ENCODE measurements at places on chromosomes 1 and 21. TPM values are rescaled to one million over a fixed set of nuclear protein-coding genes. Genes with fewer than 3 reads are reported as not detected.

The TFAP2E gene
- 0.35 TPM for total RNA-seq

The ADGRL4 gene
- total RNA-seq: 9.5 TPM

The GBP3 gene
- total RNA-seq: 18.3 TPM

The OR2M4 gene
- not detected for total RNA-seq

DNA sequence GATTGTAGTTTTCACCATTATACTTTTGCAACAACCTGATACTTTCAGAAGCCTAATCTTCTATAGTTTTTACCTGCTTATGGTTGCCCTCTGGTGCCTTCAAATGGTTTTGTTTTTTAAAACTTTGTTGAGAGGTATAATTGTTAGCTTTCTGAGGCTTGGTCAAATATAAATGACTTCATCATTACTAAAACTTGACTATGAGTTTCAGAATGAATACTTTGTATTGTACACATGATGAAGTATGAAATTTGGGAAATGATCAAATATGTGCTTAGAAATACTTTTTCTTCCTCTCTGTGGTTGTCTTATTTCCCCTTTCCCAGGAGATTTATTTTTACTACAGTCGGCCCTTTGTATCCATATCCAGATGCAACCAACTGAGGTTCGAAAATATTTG lies 151.8 kb upstream of the B3GALT2 start:
- no peak overlapping the region for H3K4me3 ChIP-seq
- no peak for DNase-seq
- H3K27me3 ChIP-seq: no peaks in the 10 kb centered on the region
- H3K27ac ChIP-seq: peak overlapping the region; percentile 73
- H3K4me1 ChIP-seq: peaks cover 56% of the 10 kb centered on the region

DNA sequence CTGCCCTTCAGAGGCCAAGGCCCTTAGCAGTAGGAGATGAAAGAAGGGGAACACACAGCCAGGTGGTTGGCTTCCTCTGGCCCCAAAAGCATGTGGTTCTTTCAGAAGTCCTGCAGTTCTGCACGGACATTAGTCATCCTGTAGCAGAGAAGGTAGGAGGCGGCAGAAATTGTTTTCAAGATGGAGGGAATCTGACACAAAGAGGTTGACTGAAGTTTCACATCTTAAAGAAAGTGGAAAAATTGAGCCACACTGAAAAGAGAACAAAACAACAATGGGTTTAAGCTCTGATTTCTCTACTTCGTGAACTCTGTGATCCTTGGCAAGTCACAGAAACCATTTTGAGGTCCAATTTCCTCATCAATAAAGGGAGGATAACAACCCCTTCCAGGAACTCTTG lies 125.3 kb upstream of the DNAH14 start:
- no peak overlapping the region for H3K4me3 ChIP-seq
- no peaks in the 10 kb centered on the region for H3K36me3 ChIP-seq
- H3K27ac ChIP-seq: no peak overlapping the region
- peak; percentile 36 for DNase-seq

- H3K36me3 ChIP-seq: no peaks in the 10 kb centered on the region
- DNase-seq: peak; percentile 89
- H3K4me1 ChIP-seq: no peaks in the 10 kb centered on the region
- no peak overlapping the region for H3K27ac ChIP-seq
- H3K4me3 ChIP-seq: no peak overlapping the region
Measured at GRCh38 chr1:53278298-53278725, 40.0 kb upstream of the MAGOH start.

DNA sequence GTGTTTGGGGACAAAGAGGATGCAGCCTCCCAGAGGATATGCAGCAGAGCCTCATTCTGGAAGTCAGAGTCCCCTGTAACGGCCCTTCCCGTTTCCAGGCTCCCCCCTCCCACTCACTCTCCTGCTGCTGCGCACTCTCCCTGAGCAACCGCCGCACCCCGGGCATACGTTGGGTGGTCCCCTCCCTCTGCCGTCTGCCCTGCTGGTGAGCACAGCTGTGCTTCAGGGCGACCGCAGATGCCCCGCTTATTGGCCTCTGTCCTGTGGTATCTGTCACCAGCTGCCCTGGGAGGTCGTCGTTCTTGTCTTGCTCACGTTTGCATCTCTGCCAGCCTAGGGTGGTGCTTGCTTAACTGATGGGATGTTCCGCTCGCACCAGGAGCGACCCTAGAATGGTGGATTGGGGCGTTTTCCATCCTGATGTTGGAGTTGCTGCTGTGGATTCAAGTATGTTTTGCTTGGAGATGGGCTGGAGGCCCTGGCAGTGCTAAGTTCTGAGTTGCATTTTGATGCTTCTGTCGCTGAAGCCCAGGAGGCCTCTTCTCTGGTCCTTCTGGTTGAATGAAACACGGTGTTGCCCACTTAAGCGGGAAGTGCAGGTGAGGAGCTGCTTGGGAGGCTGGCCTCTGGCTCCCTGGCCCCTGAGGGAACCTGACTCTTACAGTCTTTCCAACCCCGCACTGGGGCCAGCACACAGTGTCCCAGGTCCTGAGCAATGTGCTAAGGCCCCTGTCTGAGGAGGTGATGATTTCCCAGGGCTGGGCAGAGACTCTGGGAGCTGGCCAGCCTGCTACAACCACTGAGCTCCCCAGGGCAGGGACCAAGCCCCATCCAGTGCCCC lies 3.2 kb downstream of the TMEM201 start:
- no peaks in the 10 kb centered on the region for H3K36me3 ChIP-seq
- peaks cover 21% of the 10 kb centered on the region for H3K4me1 ChIP-seq
- H3K4me3 ChIP-seq: no peak overlapping the region
- no peaks in the 10 kb centered on the region for H3K27me3 ChIP-seq

GRCh38 chr1:42931108-42931539 lies 27.5 kb downstream of the SLC2A1 start:
- H3K36me3 ChIP-seq: peaks cover 53% of the 10 kb centered on the region
- peak overlapping the region; percentile 69 for H3K27ac ChIP-seq
- H3K4me3 ChIP-seq: no peak overlapping the region
- H3K4me1 ChIP-seq: peaks cover 52% of the 10 kb centered on the region
- H3K27me3 ChIP-seq: no peaks in the 10 kb centered on the region

DNA sequence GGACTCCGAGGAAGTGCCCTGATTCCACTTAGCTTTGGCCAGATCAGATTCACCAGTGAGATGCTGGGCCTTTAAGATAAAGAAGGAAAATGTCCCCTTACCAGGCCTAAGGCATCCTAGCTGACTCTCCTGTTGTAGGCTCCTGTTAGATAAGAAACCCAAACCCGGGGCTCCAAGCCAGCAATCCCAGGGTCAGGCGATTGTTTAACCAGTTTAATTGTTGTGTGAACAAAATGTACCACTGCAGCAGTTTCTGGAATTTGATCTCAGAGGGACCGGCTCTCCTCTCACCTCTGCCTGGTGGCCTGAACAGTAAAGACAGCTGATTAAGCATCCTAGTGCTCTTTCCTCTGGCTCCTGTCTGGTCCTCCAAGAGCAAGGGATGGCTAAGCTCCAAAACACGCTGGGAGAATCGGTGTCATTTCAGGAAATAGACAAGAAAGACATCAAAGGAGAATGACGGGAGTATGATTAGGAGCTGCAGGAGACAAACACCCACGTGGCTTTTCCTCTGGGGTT lies 9.3 kb upstream of the KLHDC8A start:
- no peak overlapping the region for H3K27ac ChIP-seq
- H3K36me3 ChIP-seq: no peaks in the 10 kb centered on the region
- no peak overlapping the region for H3K4me3 ChIP-seq
- no peak for DNase-seq
- H3K27me3 ChIP-seq: peaks cover 25% of the 10 kb centered on the region

- H3K36me3 ChIP-seq: peaks cover 14% of the 10 kb centered on the region
- peak overlapping the region; percentile 65 for H3K27ac ChIP-seq
- H3K27me3 ChIP-seq: no peaks in the 10 kb centered on the region
- H3K4me3 ChIP-seq: no peak overlapping the region
- DNase-seq: no peak
Measured at GRCh38 chr1:10459184-10459583, 9.4 kb downstream of the CORT start.

DNA sequence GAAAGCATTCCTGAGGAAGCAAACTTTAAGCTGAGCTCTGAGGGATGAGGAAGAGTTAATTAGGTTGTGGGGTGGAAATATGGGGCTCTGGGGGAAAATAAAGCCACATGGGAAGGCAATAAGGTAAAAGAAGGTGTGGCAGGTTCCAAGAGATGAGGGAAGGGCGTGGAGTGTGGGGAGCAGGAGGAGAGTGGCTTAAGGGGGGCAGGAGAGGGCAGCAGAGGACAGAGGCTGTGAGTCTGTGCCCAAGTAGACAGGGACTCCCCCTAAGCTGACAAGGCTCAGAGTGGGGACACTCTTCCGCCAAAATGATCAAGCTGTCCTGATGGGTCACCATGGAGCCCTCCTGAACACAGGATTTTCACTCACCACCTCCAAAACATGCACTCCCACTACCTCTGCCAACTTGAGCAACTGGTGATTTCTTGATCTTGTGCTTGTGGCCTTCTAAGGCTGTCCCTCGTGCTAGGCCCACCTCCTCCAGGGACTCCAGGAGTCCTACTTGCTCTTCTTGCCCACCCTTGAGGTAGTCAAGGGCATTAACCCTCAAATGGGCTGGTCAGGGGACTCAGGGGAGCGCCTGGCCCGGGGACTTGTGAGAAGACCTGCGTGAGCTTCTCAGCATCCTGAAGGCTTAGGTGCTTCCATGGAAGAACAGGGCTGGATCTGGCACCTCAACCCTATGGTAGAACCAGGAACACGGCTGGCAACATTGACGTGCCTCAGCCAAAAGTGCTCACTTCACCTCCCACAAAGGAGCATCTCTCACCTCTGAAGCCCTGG lies 23.4 kb downstream of the DMAP1 start:
- DNase-seq: no peak
- peaks cover 24% of the 10 kb centered on the region for H3K4me1 ChIP-seq
- no peak overlapping the region for H3K27ac ChIP-seq
- H3K27me3 ChIP-seq: no peaks in the 10 kb centered on the region
- H3K4me3 ChIP-seq: no peak overlapping the region

DNA sequence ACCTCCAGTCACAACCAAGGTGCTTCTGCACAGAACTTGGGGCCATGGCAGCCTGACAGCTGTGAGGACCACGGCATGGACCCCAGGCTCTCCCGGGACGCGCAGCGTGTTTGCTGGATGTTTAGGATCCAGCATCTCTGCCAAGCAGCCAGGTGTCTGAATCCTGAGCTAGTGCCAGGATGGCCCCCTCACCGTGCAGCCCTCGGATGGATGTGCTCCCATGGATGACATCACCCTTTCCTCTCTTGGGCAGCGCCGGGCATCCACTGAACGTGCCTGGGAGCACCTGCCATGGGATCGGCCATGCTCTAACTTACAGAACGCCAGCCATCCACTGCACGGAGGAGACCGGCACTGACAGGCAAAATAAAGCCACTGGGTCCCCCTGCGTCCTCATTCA lies 53.9 kb downstream of the PRDM15 start:
- no peak overlapping the region for H3K4me3 ChIP-seq
- no peaks in the 10 kb centered on the region for H3K27me3 ChIP-seq
- DNase-seq: no peak
- H3K27ac ChIP-seq: no peak overlapping the region

- H3K27ac ChIP-seq: no peak overlapping the region
- H3K4me1 ChIP-seq: no peaks in the 10 kb centered on the region
- no peak for DNase-seq
- no peaks in the 10 kb centered on the region for H3K36me3 ChIP-seq
Measured at GRCh38 chr1:22658385-22659163, 5.5 kb downstream of the C1QB start.
